Neural crest cell (in vitro differentiated cells): ENCODE measurements at places on chromosomes 16 and 17. TPM values are rescaled to one million over a fixed set of nuclear protein-coding genes. Genes with fewer than 3 reads are reported as not detected.

DNA sequence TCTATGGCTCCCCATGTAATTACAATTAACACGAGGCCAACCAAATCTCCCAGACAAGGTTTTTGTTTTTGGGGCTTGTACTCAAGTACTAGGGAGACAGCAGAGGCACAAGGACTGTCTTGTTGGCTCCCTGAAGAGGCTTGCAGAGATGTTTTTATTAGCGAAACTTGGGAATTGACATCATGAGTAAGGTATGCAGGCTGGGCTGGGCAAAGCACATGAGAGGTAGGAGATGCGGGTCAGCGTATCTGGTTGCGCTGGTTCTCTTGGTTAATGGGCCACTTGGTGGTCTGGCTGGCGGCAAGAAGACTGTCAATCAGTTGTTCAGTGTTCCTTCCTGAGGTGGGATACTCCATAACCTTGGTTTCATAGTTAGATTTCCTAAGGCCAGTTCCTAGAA lies 28.9 kb downstream of the LCMT1 start:
- H3K27ac ChIP-seq = no peak overlapping the region
- no peak for DNase-seq
- no peak overlapping the region for H3K4me3 ChIP-seq
- H3K36me3 ChIP-seq = peaks cover 5% of the 10 kb centered on the region
- no peaks in the 10 kb centered on the region for H3K4me1 ChIP-seq
- no peaks in the 10 kb centered on the region for H3K27me3 ChIP-seq

Gene ZMYND15
- not detected in 2 replicates for total RNA-seq

Gene ZG16B
- total RNA-seq = not detected in 2 replicates

DNA sequence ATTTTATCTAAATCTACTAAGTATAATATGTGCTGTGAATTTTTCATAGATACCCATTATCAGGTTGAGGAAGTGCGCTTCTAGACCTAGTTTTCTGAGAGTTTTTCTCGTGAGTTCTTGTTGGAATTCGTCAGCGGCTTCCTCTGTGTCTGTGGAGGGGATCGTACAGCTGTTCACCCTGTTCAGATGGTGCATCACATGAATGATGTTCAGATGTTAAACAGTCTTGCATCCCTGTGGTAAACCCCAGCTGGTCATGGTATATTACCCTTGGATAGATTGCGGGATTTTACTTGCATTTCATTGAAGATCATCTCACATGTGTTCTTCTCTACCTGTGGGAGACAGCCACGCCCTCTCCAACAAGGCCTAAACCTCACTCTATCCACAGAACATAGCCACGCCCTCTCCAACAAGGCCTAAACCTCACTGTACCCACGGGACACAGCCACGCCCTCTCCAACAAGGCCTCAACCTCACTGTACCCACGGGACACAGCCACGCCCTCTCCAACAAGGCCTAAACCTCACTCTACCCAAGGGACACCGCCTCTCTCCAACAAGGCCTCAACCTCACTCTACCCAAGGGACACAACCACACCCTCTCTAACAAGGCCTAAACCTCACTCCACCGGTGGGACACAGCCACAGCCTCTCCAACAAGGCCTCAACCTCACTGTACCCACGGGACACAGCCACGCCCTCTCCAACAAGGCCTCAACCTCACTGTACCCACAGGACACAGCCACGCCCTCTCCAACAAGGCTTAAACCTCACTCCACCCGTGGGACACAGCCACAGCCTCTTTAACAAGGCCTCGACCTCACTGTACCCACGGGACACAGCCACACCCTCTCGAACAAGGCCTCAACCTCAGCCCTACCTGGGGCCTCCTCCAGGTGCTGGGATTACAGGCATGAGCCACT lies 180.2 kb upstream of the CHMP6 start:
- no peak overlapping the region for H3K27ac ChIP-seq
- H3K4me1 ChIP-seq = no peaks in the 10 kb centered on the region
- no peaks in the 10 kb centered on the region for H3K27me3 ChIP-seq
- no peak overlapping the region for H3K4me3 ChIP-seq

DNA sequence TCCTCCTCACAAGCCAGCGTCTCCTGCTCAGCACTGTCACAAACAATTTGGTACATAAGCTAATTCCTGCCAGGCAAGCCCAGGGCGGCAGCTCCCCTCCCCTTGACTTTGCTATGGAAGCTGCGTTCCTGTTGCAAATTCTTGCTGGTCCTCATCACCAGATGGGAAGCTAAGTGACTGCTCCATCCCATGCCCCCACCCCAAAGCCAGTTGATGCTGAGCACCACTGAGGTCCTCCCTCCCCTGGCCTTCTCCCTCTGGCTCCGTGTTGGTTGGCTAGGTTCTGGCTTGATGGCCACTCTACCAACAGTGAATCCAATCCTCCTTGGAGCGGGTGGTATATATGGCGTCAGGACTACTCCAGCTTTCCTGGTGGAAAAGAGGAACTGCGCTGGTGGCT lies 34.4 kb downstream of the PIPOX start:
- H3K4me1 ChIP-seq = peaks cover 12% of the 10 kb centered on the region
- no peak overlapping the region for H3K4me3 ChIP-seq
- no peaks in the 10 kb centered on the region for H3K36me3 ChIP-seq
- no peaks in the 10 kb centered on the region for H3K27me3 ChIP-seq
- DNase-seq = no peak

GRCh38 chr17:8781776-8782175 lies 17.4 kb downstream of the MFSD6L start:
- no peak overlapping the region for H3K4me3 ChIP-seq
- no peaks in the 10 kb centered on the region for H3K4me1 ChIP-seq
- no peak for DNase-seq
- H3K27ac ChIP-seq = no peak overlapping the region
- peaks cover 3% of the 10 kb centered on the region for H3K36me3 ChIP-seq
- H3K27me3 ChIP-seq = no peaks in the 10 kb centered on the region

DNA sequence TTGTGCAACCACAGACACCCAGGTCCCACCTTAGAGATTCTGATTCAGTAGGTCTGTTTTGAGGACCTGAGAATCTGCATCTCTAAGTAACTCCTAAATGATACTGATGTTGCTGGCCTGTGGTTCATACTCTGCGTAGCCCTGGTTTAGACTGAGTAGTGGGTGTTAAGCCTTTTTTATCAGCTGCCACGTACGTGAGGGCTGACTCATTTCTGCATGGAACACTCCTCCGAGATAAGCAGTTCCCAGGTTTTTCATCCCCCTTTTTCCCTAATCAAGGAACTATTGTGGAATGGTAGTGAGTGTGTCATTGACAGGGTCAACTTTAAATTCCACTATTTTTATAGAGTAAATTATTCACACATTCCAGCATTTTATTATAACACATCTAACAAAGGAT lies 26.1 kb downstream of the CDRT4 start:
- H3K27me3 ChIP-seq = no peaks in the 10 kb centered on the region
- peaks cover 60% of the 10 kb centered on the region for H3K4me1 ChIP-seq
- peaks cover 27% of the 10 kb centered on the region for H3K36me3 ChIP-seq
- no peak overlapping the region for H3K4me3 ChIP-seq

DNA sequence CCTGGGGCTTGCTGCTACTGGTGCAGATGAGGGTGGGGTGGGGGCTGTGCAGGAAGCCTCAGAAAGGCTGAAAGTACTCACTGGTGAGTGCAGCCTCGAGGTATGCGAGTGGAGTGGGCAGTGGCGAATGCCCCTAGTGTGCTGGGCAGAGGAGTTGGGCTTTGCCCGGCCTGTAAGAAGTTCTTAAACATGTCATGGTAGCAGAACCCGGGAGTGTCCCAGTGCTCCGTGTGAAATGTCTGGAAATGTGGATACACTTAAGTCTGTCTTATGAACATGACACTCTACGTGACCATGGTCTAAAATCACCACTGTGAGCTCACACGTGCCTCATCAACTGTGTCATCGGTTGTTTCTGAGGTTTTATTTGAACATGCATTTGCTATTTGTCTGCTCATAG lies 1.7 kb downstream of the SMTNL2 start:
- peak overlapping the region; percentile 47 for H3K4me3 ChIP-seq
- DNase-seq = no peak
- peaks cover 46% of the 10 kb centered on the region for H3K27me3 ChIP-seq
- peaks cover 11% of the 10 kb centered on the region for H3K4me1 ChIP-seq
- H3K36me3 ChIP-seq = no peaks in the 10 kb centered on the region
- H3K27ac ChIP-seq = no peak overlapping the region

GRCh38 chr16:87560428-87561199 lies 41.7 kb upstream of the JPH3 start:
- no peaks in the 10 kb centered on the region for H3K36me3 ChIP-seq
- peaks cover 6% of the 10 kb centered on the region for H3K4me1 ChIP-seq

GRCh38 chr16:53094013-53094630 lies 39.3 kb downstream of the CHD9 start:
- no peaks in the 10 kb centered on the region for H3K27me3 ChIP-seq
- no peak overlapping the region for H3K27ac ChIP-seq
- H3K36me3 ChIP-seq = no peaks in the 10 kb centered on the region
- no peak for DNase-seq
- H3K4me1 ChIP-seq = peaks cover 40% of the 10 kb centered on the region
- no peak overlapping the region for H3K4me3 ChIP-seq

DNA sequence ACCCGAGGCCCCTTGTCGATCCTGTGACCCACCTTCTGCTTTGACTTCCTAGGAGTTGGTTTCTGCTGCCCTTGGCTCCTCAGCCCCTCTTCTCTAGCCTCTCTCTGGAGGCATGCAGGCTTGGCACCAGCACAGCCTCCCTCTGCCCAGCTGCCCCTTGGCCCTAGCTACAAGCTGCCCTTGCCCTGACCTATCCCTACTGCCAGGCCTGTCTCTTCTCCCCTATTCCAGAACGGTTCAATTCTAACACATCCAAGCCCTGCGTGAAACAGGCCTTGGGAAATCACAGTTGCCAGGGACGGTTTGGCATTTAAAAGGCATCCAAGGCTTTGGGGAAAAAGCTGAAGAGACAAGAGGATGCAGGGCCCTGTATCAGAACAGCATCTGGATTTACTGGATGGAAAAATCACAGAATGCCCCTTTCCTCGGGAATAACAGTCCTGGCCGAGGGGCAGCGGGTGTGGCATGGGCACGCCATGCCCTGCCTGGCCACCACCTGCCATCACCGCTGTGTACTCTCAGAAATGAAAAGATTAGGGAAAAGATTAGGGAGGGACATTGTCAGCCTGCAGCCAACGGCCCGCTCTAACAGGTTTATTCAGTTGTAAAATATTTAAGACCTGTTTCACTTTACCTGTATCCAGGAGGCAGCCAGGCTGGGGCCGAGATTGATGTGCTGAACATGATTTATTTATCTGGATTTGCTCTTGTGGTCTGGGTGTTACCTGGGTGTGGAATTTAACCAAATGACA lies 15.8 kb downstream of the RAI1 start:
- no peak for DNase-seq
- H3K4me3 ChIP-seq = peak overlapping the region; percentile 62
- no peaks in the 10 kb centered on the region for H3K36me3 ChIP-seq
- H3K27ac ChIP-seq = no peak overlapping the region
- H3K4me1 ChIP-seq = peaks cover 80% of the 10 kb centered on the region
- H3K27me3 ChIP-seq = peaks cover 8% of the 10 kb centered on the region

- H3K27ac ChIP-seq = no peak overlapping the region
- H3K36me3 ChIP-seq = peaks cover 36% of the 10 kb centered on the region
- DNase-seq = no peak
- peaks cover 9% of the 10 kb centered on the region for H3K4me1 ChIP-seq
- H3K27me3 ChIP-seq = no peaks in the 10 kb centered on the region
Measured at GRCh38 chr17:80738020-80738808, 193.6 kb downstream of the RPTOR start.

GRCh38 chr16:64240586-64240985 lies 881.3 kb downstream of the CDH11 start:
- no peak for DNase-seq
- H3K27me3 ChIP-seq = no peaks in the 10 kb centered on the region
- H3K4me1 ChIP-seq = peaks cover 4% of the 10 kb centered on the region
- H3K27ac ChIP-seq = peak overlapping the region; percentile 85
- H3K36me3 ChIP-seq = no peaks in the 10 kb centered on the region
- H3K4me3 ChIP-seq = no peak overlapping the region

DNA sequence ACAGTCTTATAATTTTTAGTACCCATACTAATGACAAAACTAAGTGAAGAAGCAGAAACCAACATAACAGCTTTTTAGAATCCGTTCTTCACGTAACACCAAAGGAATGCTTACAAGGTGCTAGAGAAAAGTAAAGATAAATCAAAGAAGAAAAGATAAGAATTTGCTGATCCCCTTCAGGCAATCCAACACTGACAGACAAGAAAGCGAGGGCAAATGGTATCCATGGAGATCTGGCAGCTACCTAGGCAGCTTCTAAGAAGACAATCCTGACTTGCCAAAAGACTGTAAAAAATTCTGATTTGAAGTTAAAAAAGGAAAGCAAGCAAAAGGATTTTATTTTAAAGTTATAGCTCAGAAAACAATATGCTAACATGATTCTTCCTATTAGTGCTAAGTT lies 14.6 kb downstream of the BBS2 start:
- H3K27me3 ChIP-seq = no peaks in the 10 kb centered on the region
- DNase-seq = no peak
- H3K27ac ChIP-seq = peak overlapping the region; percentile 81
- no peaks in the 10 kb centered on the region for H3K4me1 ChIP-seq

Gene SLC5A11
- total RNA-seq = not detected in 2 replicates

Gene TAC4
- not detected in 2 replicates for total RNA-seq

GRCh38 chr16:82379551-82379950 lies 209.5 kb upstream of the MPHOSPH6 start:
- no peaks in the 10 kb centered on the region for H3K27me3 ChIP-seq
- no peak for DNase-seq
- no peak overlapping the region for H3K27ac ChIP-seq

DNA sequence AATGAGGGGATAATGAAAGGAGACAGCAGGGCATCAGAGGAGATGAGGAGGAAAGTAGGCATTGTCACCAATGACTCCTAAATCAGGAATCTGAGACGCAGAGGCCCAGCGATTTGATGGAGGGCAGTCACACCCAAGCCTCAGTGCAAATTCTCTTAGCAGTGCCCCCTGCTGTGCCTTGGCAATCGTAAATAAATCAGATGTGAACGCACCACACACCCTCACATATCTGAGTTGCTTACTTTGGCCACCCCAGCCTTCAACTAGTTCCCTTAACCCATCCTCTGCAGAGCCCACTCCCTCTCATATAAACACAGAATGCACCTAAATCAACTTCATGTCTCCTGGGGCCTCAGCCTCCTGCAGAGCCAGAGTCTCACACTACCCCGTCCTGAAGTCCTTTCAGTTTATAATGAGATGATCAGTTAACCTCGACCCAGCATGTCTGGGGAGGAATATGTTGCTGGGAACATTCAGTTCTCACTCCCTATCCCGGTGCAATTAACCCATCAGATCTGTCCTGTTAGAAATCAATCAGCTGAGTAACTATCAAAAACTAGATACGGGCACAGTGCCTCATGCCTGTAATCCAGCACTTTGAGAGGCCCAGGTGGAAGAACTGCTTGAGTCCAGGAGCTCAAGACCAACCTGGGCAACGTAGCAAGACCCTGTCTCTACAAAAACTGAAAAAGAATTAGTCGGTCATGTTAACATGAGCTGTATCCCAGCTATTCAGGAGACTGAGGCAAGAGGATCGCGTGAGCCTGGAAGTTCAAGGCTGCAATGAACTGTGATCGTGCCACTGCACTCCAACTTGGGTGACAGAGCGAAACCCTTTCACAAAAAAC lies 78.4 kb downstream of the SLC39A11 start:
- peaks cover 5% of the 10 kb centered on the region for H3K4me1 ChIP-seq
- H3K36me3 ChIP-seq = no peaks in the 10 kb centered on the region
- no peak for DNase-seq
- no peaks in the 10 kb centered on the region for H3K27me3 ChIP-seq
- H3K27ac ChIP-seq = peak overlapping the region; percentile 95
- no peak overlapping the region for H3K4me3 ChIP-seq

- H3K4me3 ChIP-seq = no peak overlapping the region
- peaks cover 9% of the 10 kb centered on the region for H3K4me1 ChIP-seq
- no peak overlapping the region for H3K27ac ChIP-seq
- H3K27me3 ChIP-seq = no peaks in the 10 kb centered on the region
- no peaks in the 10 kb centered on the region for H3K36me3 ChIP-seq
Measured at GRCh38 chr16:77514500-77515220, 79.8 kb upstream of the ADAMTS18 start.

Gene MYH3
- total RNA-seq = 3.6 and 3.8 TPM in 2 replicates

Gene SLC35G6
- not detected in 2 replicates for total RNA-seq
